NCI-H510A (cell line): ENCODE measurements at places on chromosomes 16 and 17.

DNA sequence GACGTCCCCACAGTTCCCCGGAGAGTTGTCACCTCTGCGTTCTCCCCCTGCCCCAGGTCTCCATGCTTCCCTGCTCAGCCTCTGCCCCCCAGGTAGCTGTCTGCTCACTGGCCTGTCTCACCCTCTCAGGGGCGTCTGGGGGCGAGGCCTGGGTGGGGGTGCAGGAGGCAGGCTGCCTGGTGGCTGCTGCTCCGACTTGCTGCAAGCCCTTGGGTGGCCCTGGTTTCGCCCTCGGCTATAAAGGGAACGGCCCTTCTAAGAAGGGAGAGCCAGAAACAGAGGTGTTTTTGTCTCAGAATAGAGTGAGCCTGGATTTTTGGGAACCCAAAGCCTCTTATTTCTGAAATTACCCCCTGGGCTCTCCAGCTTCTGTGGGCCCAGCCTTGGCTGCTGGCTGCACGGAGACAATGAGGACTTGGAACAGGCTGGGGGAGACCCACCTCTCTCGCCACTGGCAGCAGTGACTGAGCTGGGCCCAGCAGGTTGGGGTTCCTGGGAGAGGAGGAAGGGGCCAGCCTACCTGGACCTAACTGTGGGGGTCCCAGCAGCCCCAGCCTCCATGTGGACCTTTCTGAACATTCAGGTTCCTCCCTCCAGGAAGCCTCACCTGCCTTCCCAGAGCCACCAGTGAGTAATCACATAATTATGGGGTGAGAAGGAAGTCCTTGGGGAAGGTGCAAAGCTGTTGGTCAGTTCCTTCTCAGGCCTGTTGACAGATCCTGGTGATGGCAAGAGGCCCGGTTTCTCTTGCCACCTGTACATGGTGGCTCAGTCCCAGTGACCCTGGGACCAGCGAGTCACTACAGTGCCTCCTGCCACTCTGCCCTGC, 15.5 kb upstream of the SPNS2 start:
- DNase-seq: no peak

- DNase-seq: no peak
Measured at GRCh38 chr16:1941162-1942046, 1.6 kb downstream of the MSRB1 start.

- DNase-seq: no peak
Measured at GRCh38 chr16:22681554-22682291, 132.2 kb upstream of the HS3ST2 start.

DNA sequence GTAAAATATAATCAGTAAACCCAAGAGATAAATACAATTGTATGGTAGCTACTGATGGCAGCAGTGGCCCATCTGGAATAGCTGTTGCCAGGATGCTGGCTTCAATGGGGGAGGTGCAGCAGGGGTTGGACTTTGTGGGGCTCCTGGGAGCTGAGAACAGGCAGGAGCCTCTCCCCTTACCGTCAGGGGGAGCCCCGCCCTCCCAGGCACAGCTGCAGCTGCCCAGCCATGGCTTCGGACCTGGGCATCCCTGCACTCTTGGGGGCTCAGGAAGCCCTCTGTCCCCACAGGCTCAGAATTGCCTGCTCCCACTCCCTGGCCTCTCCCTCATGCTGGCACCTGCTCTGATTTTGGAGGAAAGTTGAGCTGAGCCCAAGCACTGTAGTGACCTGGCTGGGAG, 741.1 kb downstream of the CDH11 start:
- DNase-seq: no peak

DNA sequence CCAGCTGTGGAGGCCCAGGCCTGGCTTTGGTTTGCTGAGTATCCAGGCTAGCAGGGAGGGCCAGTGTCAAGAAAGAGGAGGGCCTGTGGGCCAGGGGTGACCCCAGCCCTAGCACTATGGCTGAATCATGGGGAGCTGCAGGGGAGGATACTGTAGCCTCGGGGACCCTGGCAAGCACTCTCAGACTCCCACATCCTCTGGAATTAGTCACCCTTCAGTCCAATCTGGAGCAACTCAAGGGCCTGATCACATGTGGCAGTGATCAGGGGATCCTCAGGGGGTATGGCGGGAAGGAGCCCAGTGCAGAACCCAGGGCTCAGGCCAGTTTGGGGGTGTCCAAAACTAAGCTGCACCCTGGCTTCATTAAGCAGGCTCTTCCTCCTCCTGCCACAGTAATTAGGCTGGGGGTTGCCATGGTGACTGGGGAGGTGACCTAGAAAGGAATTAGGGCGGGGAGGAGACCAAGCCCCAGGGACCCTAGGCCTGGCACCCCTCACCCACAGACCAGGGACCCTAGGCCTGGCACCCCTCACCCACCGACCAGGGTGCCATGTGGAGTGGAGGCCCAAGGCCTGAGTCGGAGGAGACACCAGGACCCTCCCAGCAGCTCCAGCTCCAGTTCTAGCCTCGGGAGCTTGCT, 5.8 kb downstream of the NLGN2 start:
- DNase-seq: no peak

DNA sequence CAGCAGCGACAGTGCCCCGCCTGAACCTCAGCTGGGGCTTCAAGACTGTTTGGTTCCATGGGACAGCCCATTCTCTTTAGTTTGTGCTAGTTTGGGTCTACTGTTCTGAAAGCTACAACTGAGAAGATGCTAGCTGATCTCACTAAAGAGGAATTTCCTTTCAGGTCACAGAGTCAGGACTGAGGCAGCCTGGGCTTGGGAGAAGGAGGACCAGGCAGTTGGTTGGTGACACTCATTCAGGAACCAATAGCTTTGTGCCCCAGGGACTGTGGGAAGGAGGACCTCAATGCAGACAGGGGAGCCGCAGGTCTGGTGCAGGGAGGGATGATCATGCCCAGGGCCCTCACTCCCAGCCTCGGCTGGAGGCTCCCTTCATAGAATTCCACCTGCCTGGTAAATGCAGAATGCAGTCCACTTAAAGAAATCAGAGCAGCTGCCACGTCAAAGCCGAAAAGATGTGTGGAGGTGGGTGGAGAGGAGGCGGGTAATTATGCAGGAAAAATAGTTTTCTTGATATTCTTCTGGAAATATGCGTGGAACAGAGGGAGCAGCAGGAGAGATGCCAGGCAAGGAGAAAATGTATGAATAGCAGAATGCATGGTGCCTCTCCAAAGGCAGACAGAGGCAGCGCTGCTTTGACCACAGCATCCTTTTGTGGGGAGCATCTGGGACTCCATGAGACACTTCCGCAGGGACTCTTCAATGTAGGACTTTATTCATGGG, 32.6 kb upstream of the ZFP90 start:
- no peak for DNase-seq

GRCh38 chr17:61335105-61335844, 64.4 kb upstream of the TBX2 start:
- no peak for DNase-seq

DNA sequence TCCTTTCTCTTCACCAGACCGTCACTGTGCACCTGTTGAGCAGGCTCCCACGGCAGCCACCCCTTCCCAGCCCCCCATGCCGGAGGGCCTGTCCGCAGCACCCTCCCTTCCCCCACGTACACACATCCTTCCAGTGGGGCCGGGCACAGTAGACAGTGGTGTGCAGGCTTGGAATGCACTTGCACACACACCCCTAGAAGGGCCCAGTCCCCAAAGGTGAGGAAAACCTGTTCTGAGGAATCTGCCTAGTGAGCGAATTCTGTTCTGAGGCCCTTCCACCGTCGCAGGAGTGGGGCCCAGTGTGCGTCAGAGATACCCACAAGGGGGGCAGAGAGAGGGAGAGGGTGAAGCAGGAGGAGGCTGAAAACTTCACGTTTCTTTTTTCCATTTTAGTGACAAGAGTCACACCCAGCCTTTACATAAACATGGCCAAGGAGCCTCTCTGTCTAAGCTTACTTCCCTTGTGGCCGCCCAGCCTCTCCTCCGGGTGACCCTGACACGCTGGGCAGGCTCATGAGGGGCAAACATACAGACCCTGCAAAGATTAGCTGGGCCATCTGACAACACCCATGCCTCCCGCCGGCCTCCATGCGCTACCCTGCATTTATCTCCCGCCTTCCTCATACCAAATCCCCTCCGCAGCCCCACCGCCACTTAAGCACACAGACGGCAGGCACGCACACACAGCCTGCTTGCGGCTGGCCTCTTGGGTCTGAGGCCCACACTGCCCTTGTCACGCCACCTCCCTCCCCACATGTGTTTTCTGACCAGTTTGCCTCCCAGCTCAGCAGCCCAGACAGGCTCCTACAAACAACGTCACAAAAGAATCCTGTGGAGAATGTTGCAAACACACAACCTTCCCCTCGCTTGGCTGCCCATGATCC, 1.8 kb downstream of the ZBTB4 start:
- DNase-seq: no peak

GRCh38 chr16:27918755-27919154, 144.8 kb downstream of the GSG1L start:
- no peak for DNase-seq

DNA sequence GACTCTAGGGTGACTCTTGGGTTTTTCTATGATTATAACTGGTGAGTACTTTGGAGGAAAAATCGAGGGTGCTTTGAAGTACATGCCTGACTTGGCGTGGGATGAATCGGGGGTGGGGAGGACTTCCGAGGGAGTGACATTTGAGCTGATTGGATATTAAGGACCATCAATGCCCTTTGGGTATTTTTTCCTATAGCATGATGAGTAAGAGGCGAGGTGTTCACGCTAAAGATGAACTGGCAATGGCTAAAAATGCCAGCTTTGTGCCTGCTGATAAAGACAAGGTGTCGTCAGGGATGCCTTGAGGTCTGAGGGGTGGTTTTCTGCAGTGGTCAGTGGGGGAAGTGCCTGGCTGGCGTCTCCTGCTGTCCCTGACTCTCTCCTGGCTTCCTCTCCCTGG, 25.3 kb downstream of the USP43 start:
- no peak for DNase-seq

- no peak for DNase-seq
Measured at GRCh38 chr16:79132701-79133100, 467.8 kb downstream of the MAF start.

DNA sequence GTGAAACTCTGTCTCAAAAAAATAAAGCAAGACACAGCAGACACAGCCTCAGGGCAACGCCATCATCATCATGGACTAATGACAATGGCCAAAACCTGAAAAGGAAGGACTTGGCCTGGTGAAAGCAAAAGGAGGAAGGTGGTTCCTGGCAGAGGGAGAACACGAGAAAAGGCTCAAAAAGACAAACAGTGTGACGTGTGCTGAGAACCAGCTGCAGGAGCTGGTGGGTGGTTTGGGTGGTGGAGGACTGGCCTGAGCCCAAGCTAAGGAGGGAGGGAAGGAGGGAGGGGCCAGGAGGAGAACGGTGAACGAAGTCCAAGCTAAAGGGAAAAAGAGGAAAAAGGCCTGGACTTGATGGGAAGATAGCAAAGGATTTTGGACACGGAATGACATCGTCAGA, 85.1 kb downstream of the SLC39A11 start:
- DNase-seq: no peak

- DNase-seq: no peak
Measured at GRCh38 chr16:7744546-7745264, 412.1 kb downstream of the RBFOX1 start.

GRCh38 chr16:75011634-75012307, 12.9 kb downstream of the ZNRF1 start:
- DNase-seq: no peak

- no peak for DNase-seq
Measured at GRCh38 chr16:73093146-73094144, 45.5 kb upstream of the ZFHX3 start.

DNA sequence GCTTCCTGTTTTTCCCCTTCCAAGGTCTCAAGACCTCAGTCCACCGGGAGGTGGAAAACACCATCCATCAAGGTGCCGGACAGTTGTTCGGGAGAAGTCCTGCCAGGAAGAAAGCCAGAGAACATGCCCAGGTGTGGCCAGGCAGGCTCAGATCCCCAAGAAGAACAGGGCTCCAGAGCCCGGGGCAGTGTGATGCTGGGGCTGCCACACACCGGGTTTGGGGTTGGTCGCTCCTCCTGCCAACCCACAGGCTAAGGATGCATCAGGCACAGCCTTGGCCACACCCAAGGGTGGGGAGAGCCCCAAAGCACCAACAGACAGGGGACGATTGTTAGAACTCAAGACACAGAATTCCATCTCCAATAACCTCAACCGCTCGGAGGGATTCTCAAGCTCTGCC, 19.7 kb downstream of the ZFHX3 start:
- DNase-seq: no peak

DNA sequence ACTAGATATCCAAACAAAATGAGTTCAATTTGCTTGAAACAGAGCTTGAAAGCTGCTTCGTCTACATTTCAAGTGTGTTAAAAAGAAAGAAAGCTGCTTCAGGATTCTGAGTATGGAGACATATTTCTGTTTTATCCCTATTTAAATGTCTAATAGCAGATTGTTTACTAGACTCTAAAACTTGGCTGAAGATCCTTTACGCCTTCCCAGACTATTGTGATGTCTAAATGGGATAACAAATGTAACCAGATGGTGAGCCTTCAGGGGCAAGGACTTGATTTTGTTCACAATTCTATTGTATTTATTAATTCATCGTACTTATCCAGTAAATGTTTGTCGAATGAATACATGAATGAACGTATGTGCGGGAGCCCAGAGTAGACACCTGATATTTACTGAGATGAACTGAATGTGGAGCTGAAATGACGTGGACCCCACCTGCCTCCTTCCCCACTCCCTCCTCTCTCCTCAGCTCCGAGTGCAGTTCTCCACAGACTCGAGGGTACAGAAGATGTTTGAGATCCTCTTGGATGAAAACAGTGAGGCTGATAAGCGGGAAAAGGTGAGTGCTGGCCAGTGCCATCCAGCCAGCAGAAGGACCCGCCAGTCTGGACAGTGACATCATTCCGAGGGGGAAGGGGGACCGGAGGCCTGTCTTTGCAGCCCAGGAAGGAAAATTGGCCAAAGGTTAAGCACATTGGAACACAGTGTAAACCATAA, 5.0 kb downstream of the UNC45B start:
- no peak for DNase-seq

DNA sequence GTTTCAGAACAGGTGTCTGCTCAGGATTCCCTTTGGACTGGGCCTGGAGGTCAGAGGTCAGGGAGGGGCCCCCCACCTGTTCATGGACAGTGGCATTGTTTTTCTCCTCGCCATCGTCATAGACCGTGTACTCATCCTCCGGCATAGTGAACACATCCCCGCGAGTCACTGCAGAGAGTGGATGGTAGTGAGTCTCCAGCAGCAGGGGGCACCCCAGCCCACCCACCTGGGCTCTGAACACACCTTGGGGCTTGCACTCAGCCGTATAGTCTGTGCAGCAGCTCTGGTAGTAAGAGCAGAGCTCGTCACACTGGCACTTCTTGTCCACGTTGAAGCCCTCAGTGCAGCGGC, 448 bp downstream of the VTN start:
- no peak for DNase-seq

DNA sequence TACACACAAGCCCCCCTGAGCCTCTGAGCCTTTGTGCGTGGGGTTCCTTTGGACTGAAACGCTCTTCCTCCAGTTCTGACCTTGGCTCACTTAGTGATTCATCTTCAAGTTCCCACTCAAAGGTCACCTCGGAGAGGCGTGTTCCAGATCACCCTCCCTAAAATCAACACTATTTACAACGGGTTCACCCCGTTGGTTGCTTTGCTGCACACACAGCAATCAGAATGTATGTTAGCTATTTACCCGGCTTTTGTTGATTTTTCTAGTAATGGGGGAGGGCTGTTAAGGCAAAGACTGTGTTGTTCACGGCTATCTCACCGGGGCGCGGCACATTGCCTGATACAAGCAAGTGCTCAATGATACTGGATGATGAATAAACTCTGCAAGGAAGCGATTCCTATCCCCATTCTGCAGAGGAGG, 977 bp downstream of the NAGPA start:
- DNase-seq: no peak

- DNase-seq: no peak
Measured at GRCh38 chr16:10676284-10676683, 18.4 kb downstream of the TEKT5 start.
